ENCODE measurements at places on chromosomes 1 and 21.
A peak's percentile ranks its signal among the peaks of the same experiment; 100 is the strongest.

GRCh38 chr1:240109920-240110636, 18.4 kb downstream of the FMN2 start:
- no peak for DNase-seq

- no peak for DNase-seq
Measured at GRCh38 chr1:193656841-193657240, 470.4 kb upstream of the B3GALT2 start.

DNA sequence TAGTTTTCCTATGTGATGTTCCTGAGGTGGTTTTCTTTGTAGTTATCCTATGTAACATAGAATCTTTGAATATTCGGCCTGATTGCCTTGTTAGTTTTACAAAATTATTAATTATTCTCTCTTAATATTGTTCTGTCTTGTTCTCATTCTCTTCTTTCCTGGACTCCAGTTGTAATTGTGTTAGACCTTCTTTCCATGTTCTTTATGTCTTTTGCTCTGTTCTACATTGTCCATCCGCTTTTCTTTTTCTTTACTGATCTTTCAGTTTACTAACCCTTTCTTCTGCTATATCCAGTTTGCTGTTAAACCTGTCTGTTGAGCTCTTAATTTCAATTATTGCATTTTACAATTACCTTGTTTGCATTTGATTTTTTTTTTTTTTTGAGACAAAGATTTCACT, 89.3 kb downstream of the PEX14 start:
- DNase-seq = no peak

GRCh38 chr1:22132517-22133235, 10.2 kb downstream of the WNT4 start:
- DNase-seq = no peak

GRCh38 chr1:196860323-196860884, 27.4 kb upstream of the CFHR4 start:
- no peak for DNase-seq

DNA sequence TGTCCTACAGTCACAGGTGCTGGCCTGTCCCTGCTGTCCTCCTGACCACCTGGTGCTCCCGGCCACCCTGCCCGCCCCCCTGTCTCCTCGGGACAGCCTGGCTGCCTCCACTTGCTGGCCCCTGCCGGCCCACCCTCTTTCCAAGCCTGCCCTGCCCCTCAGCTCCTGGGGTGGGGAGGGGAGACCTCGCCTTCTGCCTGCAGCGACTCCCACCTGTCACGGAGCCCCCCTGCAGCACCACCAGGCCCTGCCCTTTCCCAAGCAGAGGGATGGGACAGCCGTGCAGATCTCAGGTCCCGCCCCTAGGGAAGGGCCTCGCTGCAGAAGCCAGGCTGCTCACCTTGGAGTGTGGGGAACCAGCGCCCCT, 7.5 kb downstream of the LRRC3 start:
- no peak for DNase-seq

DNA sequence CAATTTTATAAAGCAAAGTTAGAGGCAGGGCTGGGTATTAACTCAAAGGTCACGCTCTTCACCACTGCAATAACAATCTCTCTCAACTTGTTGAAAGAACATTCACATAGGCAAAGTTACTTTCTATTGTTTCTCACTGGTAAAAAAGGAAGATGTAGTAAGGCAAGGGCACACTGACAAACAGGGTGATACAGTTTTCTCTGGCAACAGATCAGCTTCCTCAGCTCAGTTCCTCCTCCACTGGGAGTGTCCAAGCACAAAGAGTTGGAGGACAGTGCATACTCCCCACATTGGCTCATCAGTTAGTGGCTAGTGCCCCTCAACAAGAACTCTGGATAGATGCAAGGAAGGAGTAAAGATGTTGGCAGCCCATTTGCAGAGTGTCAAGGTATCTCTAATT, 3.7 kb downstream of the PLPPR4 start:
- no peak for DNase-seq

DNA sequence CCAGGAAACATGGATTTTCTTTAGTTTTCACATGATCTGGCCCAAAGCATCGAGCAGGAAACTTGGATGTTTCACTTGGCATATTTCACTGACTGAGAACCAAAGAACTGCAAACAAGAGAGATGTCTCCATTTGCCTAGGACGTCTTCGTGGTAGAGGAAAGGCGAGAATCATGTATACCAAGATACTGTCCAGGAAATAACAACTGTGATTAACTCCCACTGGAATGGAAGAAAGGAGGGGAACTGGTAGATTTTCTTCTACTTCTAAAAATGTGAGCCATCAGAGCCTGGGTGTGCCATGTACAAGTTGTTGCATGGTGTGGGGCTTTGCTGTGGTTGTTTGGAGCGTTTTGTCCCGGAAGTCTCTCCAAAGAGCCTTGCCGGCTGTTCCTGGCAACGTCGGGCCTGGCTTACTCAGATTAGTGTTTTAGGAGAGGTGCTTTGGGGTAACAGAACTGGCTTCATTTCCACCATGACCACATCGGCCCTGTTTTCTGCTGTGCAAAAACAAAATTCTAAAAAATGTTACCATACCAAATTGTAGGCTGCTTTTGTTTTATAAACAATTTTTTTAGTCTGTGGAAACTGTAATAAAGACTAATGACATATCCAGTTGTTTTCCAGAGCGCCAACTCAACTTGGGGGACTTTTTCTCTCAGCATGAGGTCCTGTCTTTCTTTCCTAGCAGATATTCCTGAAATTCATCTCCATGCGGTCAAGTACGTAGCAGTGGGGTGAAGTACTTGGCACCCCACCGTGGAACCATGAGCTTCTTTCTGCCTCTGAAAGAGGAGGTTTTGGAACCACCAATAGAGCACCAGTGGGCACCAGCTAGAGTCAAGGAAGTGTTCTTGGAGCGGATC, 118.3 kb downstream of the TM2D1 start:
- DNase-seq = no peak

DNA sequence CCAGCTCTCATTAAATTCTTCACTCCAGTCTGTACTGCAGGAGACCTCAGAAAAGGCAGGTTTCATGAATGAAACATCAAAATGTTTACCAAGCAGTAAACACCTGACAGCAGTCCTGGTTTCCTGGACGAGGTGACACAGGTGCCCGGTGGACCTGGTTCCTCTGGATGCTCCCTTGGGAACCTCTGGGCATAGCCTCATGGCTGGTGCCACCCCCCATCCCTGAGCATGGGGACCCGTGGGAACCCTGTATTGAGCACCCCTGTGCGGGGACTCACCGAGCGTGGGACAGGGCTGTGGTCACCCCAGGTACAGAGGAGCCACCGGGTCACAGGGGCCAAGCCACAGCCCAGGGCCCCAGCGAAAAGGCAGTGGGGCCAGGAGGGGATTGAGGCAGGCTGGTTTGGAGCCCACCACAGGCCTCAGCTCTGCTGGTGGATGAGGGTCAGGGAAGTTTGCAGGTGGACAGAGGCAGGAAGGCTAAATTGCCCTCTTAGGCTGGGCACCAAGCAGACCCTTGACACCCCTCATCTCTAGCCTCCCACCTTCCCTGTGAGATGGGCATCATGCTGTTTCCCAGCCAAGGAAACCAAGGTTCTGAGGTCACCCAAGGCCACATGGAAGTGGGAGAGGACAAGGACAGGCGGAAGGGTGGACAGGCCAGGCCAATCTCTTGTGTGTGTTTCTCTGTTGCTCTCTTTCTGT, 158.4 kb downstream of the PTPRU start:
- no peak for DNase-seq

GRCh38 chr1:52296345-52296744, 69.7 kb downstream of the CC2D1B start:
- peak; percentile 62 for DNase-seq

GRCh38 chr1:210292231-210292871, 36.4 kb upstream of the HHAT start:
- DNase-seq = peak; percentile 63

- peak; percentile 28 for DNase-seq
Measured at GRCh38 chr1:62391369-62391971, 45.4 kb upstream of the USP1 start.

DNA sequence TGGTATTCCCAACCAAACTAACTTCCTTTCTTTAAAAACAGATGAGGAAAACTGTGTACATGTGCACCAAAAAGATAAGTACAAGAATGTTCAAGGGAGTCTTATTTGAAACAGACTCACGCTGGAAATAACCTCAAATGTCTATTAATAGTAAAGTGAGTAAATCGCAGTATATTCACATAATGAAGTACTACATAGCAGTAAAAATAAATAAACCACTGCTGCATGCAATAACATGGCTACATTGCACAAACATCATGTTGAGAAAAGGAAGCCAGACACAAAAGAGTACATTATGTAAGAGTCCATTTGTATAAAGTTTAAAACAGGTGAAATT, 5.2 kb upstream of the DENND2D start:
- DNase-seq = no peak

GRCh38 chr1:15449567-15449966, 7.0 kb upstream of the CELA2A start:
- no peak for DNase-seq

GRCh38 chr1:32748348-32748747, 45.8 kb upstream of the SYNC start:
- DNase-seq = no peak

DNA sequence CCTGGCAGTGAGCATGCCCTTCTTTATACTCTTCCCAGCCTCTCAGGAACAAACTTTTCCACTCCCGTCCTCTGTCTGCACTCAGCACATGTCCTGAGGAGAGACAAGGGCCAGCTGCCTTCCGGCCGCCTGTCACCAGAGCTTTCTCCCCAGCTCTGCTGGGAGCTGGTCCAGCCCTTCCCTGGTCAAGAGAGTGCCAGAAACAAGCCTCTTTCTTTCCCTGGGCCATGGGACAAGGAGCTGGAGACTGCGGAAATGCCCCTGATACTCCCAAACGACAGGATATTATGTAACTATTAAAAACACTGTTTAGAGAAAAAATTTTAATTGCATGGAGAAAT, 10.4 kb downstream of the LAMB3 start:
- no peak for DNase-seq

DNA sequence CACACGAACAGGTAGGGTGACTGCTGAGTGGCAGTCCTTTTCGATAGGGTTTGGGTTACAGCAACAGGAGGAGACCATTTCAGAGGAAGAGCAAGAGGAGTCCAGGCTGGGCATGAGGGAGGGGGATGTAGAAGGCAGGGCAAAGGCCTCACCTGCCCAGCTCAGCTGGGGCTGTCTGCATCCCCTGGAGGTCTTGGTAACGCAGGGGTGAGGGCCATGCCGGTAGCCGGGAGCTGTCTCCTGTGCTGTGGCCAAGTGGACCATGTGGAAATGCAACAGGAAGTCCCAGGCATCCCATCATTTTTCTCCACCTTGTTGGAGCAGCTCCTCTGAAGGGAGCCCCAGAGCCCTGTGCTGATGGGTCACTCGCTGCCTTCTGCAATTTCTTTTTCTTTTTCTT, 105.4 kb upstream of the C1orf174 start:
- no peak for DNase-seq

GRCh38 chr1:90457985-90458384, 259.1 kb downstream of the BARHL2 start:
- DNase-seq = no peak

GRCh38 chr1:119132179-119132578, 8.3 kb downstream of the WARS2 start:
- DNase-seq = no peak

- no peak for DNase-seq
Measured at GRCh38 chr1:213840575-213840974, 147.2 kb upstream of the PROX1 start.

- DNase-seq = no peak
Measured at GRCh38 chr1:210222340-210223006, 10.1 kb upstream of the SERTAD4 start.

DNA sequence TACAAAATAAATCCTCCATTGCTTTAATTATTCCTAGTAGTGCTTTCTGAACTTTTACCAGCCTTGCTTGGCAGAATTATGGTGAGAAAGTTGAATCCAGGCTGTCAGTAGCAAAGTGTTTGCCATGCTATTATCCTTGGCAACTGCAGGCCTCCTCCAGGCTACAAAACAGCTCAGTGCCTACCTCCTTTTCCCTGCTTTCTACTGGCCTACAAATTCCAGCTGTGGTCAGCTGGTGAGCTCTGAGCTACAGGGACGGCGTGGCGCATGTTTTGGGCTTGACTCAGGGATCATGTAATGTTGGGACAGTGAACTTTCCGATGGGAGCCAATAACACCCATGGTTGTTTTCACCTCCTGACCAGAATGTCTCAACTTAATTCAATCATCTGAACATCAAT, 456.1 kb upstream of the ADAMTS5 start:
- no peak for DNase-seq
